ENCODE measurements at places on chromosomes 1 and 21.

- DNase-seq = no peak
Measured at GRCh38 chr1:154840269-154841176, 29.6 kb downstream of the KCNN3 start.

DNA sequence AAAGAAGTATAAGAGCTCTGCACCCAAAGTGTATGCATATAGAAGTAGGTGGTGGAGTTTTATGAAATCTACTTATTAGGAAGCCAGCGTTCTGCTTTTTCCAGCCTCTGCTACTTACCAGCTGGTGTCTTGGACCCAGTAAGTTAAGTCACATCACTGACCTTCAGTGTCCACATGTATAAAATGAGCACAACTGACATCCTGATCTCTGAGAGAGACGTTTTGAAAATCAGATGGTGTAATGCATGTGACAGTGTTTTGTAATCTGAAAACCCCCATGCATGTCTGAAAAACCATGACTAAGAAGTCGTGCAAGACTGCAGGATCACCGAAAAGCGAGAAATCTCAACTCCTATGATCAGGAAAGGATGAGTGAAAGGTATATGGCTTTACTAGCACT, 2.0 kb downstream of the CR1 start:
- DNase-seq = no peak

DNA sequence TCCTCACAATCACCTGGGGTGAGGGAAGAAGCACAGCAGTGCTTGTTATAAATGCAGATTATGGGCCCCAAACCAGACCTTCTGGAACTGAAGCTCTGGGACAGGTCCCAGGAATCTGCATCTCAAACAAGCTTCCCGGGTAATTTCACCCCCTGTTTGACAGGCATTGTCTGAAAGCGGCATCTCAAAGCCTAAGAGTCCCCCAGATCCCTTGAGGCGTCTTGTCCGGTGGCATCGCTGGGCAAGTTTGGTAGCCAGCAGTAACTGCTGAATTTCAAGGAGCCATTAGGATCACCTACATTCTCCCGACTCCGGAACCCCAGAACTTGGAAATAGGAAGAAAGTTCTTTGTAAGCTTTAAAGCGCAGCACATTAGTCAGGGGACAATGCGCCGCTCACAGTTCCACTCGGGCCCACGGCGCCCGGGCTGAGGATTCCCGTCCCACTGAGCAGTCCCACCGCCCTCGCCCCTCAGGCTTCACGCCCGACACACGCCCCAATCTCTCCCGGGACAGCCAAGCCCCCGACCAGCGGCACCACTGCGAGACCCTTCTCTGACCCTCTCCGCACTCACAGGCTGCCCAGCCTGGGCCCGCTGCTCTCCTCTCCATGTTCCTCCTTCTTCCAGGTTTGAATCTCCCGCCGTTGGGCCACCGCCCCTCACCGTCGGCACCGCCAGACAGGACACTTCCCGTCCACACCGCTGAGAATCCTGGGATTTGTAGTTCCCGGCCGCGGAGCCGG, at the start of gene IQGAP3:
IQGAP3 (minus strand) TSS at position 647 of the 744 bp plus-strand sequence; CDS start at position 611, 36 bp downstream.
- DNase-seq = no peak

- no peak for DNase-seq
Measured at GRCh38 chr21:28227881-28228635, 764.6 kb downstream of the LTN1 start.

DNA sequence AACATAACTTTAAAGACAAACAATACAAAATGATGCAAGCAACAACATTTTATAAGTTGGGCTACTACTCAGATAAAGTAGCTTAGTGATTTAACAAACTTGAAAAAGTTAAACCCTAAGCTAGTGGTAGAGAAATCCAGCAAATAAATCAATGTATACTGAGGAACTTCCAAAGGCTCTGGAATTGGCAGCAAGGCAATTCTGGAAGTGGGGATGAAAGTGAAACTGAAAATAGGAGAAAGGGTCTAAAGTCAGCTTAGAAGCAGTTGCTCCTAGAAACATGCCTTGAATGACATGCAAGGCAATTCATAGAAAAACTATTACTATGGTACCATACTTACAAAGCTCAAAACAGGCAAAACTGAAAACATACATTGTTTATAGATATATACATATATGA, 90.0 kb upstream of the CAMK1G start:
- DNase-seq = no peak

GRCh38 chr1:32353431-32353830, 8.9 kb downstream of the FAM229A start:
- no peak for DNase-seq

GRCh38 chr1:243855616-243856318, 5.7 kb upstream of the AKT3 start:
- DNase-seq = no peak

DNA sequence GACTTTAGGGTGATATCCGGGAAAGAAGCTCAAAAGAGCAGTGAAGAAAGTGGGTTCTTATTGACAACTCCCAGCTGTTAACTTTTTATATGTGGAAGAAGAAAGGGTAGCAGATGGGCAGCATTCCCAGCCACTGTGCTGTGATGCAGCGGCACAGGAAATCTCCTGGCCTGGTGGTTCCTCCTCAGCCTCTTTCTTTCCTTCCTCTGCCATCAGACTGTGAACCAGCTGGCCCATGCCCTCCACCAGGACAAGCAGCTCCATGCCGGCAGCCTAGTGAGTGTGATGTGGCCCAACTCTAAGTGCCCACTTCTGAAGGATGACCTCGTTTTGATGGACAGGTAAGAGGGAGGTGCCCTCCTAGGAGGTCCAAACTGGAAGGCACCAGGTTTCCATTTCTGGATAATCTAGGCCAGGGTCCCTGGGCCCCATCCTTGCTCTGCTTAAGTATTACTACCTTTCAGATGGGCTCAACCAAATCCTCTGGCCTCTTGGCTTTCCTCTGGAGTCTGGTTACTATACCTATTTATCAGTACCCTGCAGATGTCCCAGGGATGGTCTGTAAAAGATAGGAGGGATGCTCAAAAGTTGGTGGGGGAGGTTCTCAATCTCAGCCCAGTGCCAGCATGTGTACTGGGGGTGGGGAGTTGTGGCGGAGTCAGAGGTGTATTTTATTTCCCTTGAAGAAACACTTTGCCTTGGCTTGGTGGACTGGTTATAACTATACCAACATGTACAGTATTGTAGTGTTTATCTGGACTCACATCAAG, 17.0 kb downstream of the MFN2 start:
- no peak for DNase-seq

Measured in HS-27A (cell line).